ENCODE measurements at places on chromosomes 2 and 18. TPM values are rescaled to one million over a fixed set of nuclear protein-coding genes. Genes with fewer than 3 reads are reported as not detected.

GRCh38 chr2:236627841-236628240, 58.2 kb downstream of the ACKR3 start:
- no peak for DNase-seq

DNA sequence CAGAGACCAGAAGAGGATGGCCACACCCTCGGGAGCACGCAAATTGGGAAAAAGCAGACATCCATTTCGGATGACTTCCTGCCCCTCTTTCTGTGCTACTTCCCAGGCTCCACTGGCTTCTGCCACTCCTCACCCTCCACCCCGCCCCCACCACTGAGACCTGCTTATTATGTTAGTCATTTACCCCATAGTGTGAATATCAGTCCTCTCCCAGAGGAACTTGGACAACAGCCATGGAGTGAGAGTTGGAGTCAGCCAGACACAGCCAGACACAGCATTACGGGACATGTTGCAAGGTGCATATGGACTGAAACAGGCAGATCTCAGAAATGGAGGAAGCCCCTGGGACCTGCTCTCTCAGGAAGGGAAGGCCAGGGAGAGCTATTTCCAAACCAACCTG, 51.8 kb downstream of the CTIF start:
- DNase-seq, result peak; percentile 24

DNA sequence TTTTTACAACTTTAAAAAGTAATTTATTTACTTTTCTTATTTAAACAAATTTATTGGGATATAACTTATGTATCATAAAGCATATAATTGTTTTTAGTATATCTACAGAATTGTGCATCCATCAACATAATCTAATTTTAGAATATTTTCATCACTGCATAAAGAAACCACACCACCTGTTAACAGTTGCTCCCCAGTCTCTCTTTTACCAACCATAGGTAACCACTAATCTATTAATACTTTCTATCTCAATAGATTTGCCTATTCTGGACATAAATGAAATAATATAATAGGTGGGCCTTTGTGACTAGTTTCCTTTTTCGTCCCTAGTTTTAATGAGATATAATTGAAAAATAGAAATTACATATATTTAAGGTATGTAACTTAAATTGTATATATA, 90.6 kb downstream of the ADAM23 start:
- no peak for DNase-seq

GRCh38 chr2:217691920-217692666, 310.7 kb downstream of the TNS1 start:
- DNase-seq, result no peak

DNA sequence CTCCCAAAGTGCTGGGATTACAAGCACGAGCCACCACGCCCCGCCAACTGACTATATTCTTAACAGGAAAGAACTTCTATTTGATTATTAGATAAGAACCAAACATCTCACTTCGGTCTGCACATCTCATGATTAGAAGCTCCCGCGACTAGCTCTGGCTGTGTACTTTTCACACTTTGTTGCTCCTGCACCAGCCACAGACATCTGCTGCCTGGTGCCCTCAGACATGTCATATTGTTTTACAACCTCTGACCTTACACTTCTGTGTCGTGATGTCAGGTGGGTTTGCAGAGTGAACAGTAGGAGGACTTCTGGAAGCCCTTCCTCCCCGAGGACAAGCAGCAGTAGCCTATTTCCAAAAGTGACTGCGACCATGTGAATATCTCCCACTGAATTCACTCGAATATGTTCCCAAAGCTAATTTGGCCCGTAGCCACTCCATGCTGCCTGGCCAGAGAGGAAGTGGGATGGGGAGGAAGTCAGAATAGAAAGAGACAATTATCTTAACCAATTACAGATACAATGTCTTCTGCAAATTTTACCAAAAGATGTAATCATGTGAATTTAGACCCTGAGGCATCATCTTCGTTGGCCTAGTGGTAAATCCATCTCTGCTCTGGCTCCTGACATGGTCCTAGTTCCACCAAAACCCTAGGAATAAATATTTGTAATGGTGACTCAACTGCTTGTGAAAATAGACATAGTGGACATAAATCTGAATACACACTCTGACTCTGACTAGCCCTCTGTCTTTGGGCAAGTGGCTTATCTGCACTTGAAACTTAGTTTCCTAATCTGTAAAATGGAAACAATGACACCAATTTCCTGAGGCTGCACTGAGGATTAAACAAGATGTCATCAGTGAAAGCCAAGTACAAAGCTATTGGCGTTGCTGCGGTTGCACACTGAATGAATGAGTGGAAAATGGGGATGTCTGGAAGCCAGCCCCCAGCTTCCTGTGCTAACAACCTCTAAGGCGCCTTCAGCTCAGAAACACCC, 406.1 kb downstream of the LRATD1 start:
- DNase-seq, result no peak

DNA sequence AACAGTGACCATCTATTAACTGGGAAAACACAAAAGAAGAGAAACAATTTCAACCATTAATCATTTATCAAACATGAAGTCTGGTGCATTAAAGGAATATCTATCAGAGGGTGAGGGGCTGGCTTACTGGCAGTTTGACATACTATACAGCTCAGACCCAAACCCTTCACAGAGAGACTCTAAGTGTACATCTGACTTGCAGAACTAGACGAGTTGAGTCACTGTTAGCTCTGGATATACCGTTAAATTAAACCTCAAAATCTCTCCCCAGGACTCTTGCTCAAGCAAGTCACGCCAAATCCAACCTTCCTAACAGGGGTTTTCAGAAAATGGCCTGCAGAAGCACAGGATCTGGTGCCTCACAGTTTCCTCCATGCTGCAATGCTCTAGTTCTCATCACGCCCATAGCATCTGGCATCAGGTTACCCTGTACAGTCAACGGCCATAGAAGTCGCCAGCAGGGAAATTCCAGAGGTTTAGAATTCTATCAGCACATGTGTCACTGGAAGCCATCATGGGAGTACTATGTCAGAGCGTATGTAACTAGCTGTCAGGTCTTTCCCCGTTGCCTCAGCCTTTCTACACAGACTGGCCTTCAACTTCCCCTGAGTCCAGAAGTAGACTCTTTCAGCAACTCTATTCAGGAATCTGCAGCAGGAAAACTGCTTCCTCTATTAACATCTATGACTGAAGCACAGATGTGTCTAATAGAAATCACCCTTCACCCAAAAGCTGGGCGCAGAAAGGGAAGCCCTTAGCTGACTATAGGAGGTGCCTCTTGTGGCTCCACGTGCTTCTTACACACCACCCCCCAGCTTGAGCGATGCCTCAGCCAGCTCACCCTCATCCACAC, 9.3 kb downstream of the TGOLN2 start:
- peak; percentile 23 for DNase-seq

- no peak for DNase-seq
Measured at GRCh38 chr2:83364264-83364663, 1094.8 kb downstream of the SUCLG1 start.

GRCh38 chr2:218999021-218999880, 6.0 kb upstream of the CRYBA2 start:
- no peak for DNase-seq

DNA sequence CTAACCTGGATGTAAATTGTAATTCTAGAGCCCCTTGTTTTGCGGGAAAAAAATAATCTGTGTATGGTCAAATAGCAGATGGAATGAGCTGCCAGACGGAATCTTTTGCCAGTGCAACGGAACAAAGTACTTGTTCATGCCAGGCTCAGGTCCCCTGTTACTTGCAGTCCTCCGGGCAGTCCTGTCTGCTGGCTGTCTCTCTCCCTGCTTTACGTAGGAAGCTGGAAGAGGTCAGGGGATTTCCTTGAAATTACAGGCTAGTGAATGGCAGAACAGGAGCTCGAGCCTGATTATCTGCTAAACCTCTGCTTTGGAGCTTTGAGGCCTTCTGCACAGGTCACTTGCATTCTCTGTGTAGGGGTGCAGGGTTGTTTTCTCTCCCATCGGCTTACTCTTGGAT, 54.8 kb downstream of the LRRFIP1 start:
- no peak for DNase-seq

GRCh38 chr18:31064130-31064529, 21.6 kb upstream of the DSC3 start:
- DNase-seq, result no peak

- no peak for DNase-seq
Measured at GRCh38 chr18:23541349-23542093, 38.2 kb downstream of the RMC1 start.

DNA sequence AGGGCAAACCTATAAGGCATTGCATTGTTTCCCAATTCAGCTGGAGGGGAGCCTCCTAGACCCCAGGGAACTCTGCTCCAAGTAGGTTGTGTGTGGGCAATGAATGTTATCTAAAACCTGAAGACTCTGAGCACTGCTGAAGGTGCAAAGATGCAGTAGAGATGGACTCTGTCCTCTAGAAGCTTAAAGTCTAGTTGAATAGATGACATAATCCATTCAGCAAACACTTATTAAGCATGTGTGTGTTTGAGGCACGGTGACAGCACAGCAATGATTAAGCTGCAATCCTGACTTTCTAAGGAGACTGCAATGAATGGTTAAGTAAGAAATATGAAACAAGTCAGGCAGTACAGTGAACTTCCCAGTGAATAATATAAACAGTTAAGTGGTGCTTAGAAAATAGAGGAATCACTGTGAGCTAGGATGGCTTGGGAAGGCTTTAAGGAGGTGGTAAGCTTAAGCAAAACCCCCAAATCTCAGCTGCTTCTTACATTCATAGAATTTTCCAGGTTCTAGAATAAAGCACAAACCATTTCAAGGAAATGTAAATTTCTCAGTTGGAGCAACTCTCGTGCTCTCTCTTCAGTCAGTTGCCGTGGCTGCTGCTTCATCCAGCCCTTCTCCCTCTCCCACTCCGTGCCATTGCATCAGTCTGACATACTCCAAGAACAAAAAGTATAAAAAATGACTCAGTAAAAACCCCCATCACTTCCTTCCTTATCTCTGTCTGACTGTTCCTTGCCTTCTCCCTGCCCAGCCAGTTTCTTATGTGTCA, 19.1 kb downstream of the MXD1 start:
- DNase-seq, result peak; percentile 77

- DNase-seq, result peak; percentile 54
Measured at GRCh38 chr2:161207941-161208340, 47.7 kb downstream of the TANK start.

DNA sequence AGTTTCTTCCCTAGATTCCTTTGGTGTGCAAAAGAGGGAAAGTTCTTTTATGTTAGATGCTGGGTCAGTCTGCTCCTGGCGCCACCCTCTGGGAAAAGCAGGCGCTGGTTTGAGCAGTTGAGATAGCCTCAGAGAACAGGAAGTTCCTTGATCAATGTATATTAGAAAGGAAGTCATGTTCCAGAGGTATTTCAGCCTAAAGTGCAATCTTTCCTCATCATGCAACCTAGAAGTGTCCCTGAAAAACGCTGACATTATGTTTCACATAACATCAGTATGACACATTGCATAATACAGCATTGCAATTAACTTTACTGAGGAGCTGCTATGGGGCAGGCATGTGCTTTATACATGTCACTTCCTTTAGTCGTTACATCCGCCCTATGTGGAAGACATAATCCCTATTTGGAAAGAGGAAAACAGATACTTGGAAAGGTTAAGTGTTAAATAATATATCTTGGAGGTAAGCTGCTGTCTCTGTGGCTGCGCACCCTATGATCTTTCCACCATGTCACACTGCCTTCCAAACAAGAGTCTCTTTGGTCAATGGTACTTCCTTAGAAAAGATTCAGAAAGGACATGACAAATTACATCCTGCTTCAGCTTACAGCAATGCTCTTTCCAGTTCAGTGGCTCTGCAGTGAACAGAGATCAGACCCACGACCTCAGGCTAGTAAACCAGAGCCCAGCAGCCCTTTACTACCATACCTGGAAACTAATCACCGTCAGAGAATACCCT, 369.7 kb downstream of the RAD51AP2 start:
- no peak for DNase-seq

TXNDC2 gene
- not detected for total RNA-seq

IL36G gene
- not detected for total RNA-seq

All from dermis blood vessel endothelial cell (primary cell).